Occipital lobe (tissue), 3 donors: ENCODE measurements at places on chromosomes 16 and 17. TPM values are rescaled to one million over a fixed set of nuclear protein-coding genes. Genes with fewer than 3 reads are reported as not detected.

GRCh38 chr16:73794994-73795393, 501.6 kb upstream of the PSMD7 start:
- DNase-seq, result no peak

GRCh38 chr17:62653826-62654761, 26.6 kb downstream of the MRC2 start:
- DNase-seq, result no peak

DNA sequence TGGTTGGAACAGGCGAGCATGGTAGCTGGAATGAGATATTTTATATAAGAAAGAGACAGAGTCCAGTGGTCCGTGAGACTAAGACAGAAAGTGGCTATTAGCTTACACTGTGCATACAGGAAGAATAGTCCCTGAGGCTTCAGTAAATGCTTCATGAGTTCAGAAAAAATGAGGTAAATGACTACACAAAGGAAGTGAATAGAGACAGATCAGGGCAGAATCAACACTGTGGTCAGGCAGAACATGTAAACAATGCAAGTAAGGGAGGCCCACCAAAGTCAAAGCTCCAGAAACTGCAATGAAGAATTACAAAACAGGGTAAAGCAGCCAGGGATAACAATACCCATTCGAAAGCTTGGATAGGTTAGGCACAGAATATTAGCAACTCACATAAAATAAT, 4.8 kb downstream of the ABCA10 start:
- no peak for DNase-seq

GRCh38 chr16:47158992-47159391, 15.2 kb upstream of the NETO2 start:
- no peak for DNase-seq

DNA sequence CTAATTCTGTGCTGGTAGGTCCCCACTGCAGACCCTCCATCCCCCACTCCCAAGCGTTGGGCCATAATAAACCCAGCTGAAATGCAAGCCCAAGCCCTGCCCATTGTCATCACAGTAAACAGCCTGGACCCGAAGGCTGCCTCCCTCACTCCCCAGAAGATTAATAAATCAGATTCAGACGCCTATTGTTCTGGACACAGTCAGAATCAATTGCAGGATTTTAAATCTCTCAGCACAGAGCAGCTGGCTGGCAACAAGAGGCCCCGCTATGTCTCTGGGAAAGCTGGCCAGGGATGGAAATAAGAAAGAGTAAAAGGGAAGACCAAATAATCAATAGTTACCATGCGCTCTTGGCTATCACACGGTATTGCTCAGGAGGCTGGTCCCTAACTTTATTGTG, 93.9 kb downstream of the C17orf67 start:
- DNase-seq, result no peak

DNA sequence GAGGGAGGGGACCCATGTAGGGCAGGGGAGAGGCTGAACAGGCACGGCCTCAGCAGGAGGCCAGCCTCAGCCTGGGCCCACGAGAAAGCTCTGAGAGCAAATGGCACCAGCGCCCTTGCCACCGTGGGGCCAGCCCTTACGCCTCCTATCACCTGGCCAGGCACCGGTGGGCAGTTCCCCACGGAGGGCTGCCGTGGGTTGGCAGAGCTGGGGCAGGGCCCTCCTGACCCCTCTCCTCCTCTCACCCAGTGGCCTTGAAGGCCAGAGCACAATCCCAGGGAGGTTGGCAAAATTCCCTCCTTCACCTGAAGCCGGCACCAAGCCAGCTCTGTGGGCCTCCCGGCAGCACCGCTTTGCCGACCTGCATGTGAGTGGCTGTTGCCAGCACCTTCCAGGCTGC, 53.1 kb upstream of the ENPP7 start:
- no peak for DNase-seq

GRCh38 chr17:15662681-15663080, 21.4 kb downstream of the TRIM16 start:
- DNase-seq, result no peak

DNA sequence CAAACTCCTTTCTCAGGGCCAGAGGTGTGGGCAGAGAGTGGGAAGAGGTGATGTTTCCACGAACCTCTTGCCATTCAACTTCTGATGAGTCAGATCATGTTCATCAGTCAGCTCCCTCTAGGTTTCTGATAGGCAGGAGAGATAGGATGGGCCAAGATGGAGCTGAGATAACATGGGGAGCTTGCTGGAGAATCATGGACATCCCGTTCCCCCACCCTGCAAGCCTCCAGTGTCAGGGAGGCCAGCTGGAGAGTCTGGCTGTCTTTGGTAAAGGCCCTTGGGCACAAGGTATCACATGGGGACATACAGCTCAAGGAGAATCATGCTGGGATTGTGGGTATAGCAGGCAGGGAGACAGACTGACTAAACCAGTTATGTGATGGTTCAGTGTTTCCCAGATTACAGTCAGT, 136.0 kb upstream of the IRX3 start:
- no peak for DNase-seq

- DNase-seq, result no peak
Observed at GRCh38 chr16:54027995-54028394, 258.6 kb downstream of the IRX3 start.

- DNase-seq, result no peak
Observed at GRCh38 chr17:81930142-81931125, 2.9 kb upstream of the MAFG start.

GRCh38 chr16:48271728-48272127, 24.4 kb upstream of the ABCC11 start:
- DNase-seq, result no peak

DNA sequence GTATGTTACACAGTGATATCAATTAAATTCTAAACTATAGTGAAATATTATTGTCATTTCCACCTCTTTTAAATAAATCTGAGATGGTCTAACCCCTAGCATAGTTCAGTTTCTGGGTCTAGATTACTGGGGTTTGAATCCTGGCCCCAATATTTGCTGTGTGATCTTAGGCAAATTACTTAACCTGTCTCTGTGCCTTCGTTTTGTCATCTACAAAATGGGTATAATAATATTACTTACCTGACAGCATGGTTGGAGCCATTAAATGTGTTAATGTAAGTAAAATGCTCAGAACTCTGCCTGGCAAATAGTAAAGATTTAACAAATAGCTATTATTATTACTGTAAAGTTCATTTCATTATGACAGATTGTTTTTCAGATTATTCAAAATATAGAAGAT, 52.3 kb downstream of the BMERB1 start:
- no peak for DNase-seq

GRCh38 chr16:56848955-56849689, 15.9 kb upstream of the SLC12A3 start:
- DNase-seq, result no peak

GRCh38 chr17:66509926-66510325, 207.5 kb downstream of the PRKCA start:
- DNase-seq, result no peak

DNA sequence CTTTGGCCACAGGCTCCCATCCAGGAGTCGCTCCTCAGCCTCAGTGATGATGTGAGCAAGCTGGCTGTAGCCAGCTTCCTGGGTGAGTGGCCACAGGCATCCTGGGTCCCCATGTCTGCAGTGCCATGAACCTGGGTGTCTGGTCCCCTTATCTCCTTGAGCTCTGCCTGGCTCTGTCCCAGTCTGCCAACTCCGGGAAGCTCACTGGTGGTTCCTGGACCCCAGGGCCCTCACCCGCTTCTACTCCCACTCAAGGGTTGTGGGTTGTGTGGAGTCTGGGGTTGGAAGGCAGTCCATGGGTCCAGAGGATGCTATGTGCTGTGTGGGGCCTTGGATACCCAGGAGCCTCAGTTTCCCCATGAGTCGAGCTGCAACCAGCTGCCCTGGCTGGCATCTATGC, 11.7 kb upstream of the SMIM5 start:
- no peak for DNase-seq

GRCh38 chr17:28570716-28571360, 486 bp downstream of the PIGS start:
- peak; percentile 11 for DNase-seq

GRCh38 chr17:8905331-8905730, 37.9 kb upstream of the PIK3R6 start:
- DNase-seq, result no peak

- no peak for DNase-seq
Observed at GRCh38 chr17:2157675-2158395, 102.9 kb downstream of the HIC1 start.

- DNase-seq, result no peak
Observed at GRCh38 chr16:20899071-20899470, 1.1 kb downstream of the DCUN1D3 start.

GRCh38 chr17:29572691-29573557, 4.4 kb downstream of the TP53I13 start:
- no peak for DNase-seq

The ELMO3 gene
- total RNA-seq, result 0.16 TPM

The KRTAP1-1 gene
- total RNA-seq, result not detected

The MC1R gene
- 3.3 TPM for total RNA-seq

The GNGT2 gene
- total RNA-seq, result 0.31 TPM

The TMED6 gene
- not detected for total RNA-seq

The ANKRD40CL gene
- total RNA-seq, result not detected

The TMC8 gene
- 0.94 TPM for total RNA-seq

The KCNJ16 gene
- 5.3 TPM for total RNA-seq

The MVD gene
- total RNA-seq, result 48.8 TPM

The ASGR1 gene
- total RNA-seq, result 15.6 TPM
